ENCODE measurements at places on chromosomes 13 and 19.

DNA sequence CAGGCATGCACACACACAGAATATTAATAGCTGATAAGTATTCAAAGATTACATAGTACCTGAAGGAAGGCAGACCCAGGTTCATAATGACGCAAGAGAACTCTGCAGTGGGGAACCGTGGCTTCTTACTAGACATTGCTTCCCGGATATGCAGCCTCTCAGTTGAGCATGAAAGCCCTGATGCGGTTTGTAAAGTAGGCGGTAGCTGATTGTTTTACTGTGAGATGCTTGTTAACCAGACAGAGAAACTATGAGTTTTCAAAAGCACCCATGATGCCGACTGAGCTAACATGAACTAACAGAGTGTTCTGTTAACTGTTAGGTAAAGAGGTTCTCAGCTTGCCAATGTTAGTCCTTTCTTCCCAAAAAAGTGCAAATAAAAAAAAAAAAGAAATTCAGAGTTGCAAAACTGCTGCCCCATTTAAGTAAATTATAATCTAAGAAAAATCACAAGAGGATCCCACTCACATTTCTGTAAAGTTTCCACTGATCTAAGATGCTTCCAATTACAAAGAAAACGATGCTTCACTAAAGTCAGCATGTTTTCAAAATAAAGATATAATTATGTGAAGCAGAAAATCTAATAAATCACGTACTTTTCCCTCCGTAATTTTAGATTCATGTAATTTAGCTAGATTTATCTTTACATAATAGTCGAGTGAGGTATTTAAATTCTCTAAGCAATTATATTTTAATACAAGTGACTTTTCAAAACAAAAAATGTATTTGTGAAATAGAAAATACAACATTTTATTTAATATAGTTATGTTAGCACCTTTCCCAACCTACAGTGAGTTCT, 2.2 kb downstream of the FLT1 start:
- peak; percentile 0 for DNase-seq

DNA sequence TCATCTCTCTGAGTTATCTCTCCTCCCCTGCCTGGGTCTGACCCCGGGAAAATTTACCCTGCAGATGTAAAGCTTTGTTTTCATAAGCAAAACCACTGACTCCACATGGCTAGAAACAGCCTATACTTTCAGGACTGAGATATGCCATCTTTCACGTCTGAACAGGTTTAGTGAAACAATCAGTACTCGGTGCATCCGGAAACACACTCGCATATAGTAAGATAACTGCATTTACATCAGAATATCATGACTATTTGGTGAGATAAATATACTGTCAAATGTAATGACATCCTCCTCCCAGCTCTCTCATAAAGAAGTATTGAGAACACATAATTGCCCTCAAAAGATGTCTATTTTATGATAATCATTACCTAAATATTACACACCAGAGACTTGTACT, 172.8 kb downstream of the EFNB2 start:
- DNase-seq: no peak

DNA sequence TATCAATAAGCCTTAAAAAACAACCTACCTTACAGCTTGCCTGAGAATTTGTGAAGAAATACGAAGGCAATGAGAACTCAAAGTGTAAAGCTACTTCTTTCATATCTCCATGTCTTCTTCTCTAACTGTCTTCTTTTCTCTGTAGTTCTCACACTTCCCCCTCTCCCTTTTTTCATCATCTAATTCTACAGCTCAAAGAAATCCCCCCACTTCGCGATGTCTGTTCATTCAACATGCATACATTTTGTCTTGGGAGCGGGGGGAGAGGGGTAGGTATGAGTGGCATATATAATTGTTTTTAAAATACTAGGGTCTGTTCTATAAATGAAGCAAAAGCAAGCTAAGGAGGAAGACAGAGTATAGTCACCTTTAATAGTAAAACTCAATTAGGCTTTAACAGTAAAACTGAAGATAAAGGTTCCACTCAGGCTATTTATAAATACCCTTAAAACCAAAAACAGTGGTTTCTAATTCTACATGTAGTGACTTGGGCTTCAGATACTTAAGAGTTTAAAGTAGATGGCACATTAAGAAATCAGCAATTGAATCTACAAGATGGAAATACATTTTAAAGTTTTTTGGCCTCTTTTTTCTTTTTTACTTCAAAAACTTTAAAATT, 106.9 kb downstream of the KLF12 start:
- DNase-seq: no peak

- DNase-seq: no peak
Measured at GRCh38 chr19:1653300-1653628, 849 bp upstream of the TCF3 start.

DNA sequence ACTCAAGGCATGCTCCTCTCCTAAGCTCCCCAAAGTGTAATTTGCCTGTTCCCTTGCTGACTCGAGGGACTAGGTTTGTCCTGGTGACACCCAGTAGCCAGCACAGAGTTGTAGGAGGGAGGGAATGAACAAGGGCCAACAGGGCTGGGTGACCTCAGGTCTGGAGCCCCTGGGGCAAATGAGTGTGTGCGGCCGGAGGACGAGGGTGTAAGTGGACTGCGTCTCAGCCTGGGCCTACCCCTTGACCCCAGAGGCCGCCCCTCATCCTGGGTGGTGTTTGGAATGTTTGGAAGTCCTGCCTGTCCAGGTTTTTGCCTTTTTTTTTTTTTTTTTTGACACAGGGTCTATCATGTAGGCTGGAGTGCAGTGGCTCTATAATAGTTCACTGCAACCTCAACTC, 1.3 kb upstream of the ZNF653 start:
- no peak for DNase-seq

DNA sequence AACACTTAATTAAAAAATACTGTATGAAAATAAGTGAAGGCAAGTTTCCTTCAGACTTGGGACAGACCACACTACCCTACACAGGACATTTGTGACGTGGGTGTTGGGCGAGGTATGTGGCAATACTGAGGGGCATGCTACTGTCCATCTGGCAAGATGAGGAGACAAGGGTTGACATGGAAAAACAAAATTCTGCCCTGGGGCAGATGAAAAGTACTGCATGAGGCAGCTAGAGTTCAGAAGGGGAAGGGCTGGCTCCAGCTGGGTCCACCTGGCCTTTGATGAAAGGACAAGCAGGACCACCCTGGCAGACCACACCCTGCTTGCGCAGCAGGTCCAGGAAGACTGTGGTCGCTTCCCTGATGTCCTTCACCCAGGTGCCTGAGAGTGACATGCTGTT, 43.2 kb downstream of the LATS2 start:
- DNase-seq: no peak

GRCh38 chr13:23050126-23050525, 130.7 kb upstream of the SGCG start:
- no peak for DNase-seq

- peak; percentile 2 for DNase-seq
Measured at GRCh38 chr13:31042481-31043165, 110.2 kb downstream of the TEX26 start.

GRCh38 chr19:38076337-38076736, 147.7 kb downstream of the DPF1 start:
- DNase-seq: no peak

GRCh38 chr13:102658660-102659059, 36.2 kb downstream of the METTL21C start:
- DNase-seq: no peak

DNA sequence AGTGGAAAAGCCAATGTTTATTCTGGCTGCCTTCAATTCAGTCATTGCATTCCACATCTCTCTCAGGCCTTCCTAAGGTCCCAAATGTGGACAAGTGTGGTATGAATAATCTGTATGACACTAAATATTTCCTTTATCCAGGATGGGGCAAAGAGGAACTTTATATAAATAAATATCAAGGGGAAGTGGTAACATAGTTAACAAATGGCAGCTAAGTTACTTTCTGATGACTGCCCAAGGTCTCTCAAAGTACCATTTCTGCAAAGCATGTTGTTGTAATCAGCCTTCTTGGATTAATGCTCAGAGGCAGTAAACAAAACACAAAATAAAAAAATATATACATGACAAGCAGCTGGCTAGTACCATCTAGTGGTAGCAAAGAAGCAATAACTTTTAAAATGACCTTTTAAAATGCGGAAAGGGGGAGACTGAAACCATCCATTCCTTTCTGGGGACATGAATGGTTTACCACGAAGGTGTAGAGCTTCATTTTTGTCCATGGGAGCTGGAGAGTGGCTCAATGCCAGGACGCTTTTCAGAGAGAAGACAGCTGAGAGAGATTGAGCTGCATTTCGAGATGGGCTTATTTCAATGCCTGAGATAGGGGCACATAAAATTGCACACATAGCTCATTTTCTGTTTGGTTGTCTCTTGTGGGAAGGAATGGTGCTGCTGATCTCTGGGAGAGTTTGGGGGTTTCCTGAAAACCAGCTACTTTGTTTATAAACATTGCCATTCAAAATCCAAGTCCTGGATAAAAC, 259.2 kb downstream of the RFC3 start:
- DNase-seq: peak; percentile 20

- DNase-seq: peak; percentile 52
Measured at GRCh38 chr13:97944396-97945029, 9.0 kb upstream of the IPO5 start.

- DNase-seq: no peak
Measured at GRCh38 chr19:47698631-47699359, 14.4 kb upstream of the EHD2 start.

DNA sequence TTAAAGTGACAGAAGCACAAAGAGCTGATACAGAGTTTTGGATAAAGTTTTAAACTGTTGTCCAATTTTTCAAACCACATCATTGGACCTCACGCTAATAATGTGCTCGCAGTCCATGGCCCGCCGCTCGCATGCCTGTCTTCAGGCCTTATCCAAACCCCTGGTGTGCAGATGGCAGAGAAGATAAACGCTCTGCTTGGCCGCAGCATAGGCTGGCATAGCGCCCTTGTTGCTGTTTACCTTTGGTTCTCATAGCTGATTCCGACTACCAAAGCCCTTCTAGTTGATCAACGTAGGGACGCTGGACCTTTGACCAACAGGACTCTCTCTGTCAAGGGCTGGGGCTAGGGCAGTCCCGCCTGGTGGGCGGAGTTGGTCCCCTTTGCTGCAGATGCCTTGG, 23.5 kb upstream of the QTRT1 start:
- DNase-seq: no peak

DNA sequence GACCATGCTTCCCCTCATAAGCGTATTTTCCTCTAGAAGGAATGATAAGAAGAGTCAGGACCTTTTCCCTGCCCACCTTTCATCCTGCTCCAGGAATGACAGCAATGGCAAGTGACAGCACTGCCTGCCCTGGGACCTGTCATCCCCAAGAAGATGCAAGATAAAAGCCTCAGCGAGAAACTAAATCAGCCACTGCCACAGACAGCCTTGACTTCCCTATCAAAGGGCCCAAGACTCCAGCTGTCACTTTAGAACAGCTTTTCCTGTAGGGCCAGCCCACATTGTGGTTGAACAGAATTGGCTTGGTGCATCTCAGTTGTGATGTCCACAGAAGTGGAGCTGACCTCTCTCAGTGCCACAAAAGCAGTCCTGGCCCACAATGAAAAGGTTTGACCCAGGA, 1.1 kb downstream of the RAB8A start:
- no peak for DNase-seq

- no peak for DNase-seq
Measured at GRCh38 chr13:48162217-48162616, 67.3 kb upstream of the MED4 start.

GRCh38 chr13:59047546-59047945, 1116.2 kb downstream of the DIAPH3 start:
- no peak for DNase-seq

Data from NCI-H69 (cell line).